Dermis blood vessel endothelial cell (primary cell): ENCODE measurements at places on chromosomes 1 and 21. TPM values are rescaled to one million over a fixed set of nuclear protein-coding genes. Genes with fewer than 3 reads are reported as not detected.
A peak's percentile ranks its signal among the peaks of the same experiment; 100 is the strongest.

GRCh38 chr1:172544481-172545104, 11.6 kb downstream of the SUCO start:
- DNase-seq, result no peak

DNA sequence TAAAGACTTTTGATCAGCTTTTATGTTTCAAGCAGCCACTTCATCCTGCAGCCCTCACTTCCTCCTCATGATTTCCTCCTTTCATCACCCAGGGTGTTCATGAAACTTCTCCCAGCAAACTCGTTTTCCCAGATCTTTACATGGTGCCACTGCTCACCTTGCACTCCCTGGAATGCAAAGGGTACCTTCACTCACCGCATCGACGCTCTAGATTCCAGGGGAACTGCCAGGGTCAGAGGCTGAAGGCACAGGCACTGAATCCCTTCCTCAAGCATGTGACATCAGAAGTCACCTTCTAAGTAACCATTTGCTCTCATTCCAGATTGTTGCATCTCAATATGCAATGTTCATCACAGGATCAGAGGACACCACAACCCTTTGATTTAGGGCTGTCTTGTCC, 82.8 kb downstream of the PRKAB2 start:
- DNase-seq, result no peak

- peak; percentile 95 for DNase-seq
Measured at GRCh38 chr1:23168445-23169194, at the start of gene LUZP1. TSS of gene LUZP1 (minus strand) at chr1:23168856.

DNA sequence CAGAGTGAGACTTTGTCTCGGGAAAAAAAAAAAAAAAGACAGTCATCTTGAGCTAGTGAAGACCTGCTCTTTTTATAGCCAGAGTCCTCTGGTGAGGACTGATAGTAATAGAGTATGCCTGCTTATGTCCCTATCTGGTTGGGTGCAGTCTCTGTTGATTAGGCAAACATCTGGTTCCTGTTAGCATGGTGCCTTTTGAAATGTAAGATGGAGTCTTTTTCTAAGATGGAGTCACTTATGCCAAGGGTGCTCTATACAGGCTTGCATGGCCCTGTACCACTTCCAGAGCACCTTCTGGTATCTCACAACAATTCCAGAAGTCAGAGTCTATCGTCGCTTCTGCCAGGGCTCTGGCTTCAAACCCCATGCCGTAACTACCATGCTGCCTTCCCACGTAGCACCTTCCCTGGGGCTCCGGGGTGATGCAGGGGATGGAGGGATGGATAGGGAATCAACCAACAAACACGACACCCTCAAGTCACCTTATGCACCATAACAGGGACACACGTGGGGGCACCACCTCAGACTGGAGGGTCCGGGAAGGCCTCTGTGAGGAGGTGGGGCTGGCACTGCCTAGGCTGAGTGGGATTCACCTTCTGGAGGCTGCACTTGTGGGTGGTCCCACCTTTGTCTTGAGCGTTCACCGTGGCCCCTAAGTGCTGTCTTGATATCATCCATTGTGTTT, 11.6 kb upstream of the PADI6 start:
- DNase-seq, result no peak

DNA sequence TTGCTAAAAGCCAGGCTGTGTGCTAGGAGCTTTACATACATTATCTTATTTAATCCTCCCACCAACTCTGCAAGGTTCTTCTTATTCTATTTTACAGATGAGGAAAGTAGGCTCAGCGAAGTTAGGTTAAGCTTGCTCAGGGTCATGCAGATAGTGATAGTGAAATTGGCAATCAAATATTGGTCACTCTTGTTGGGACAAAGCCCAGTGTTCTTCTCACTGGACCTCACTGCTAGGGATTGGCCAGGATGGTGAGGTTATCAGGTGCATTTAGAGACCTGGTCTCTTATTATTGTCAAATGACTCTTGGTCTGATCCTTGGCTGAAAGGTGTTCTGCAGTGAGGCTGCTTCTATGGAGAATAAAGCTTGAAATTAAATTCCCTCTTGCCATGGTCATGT, 145.1 kb downstream of the CNIH3 start:
- no peak for DNase-seq

GRCh38 chr1:160163615-160164014, 12.2 kb downstream of the ATP1A4 start:
- no peak for DNase-seq

OR6K3 gene
- total RNA-seq, result not detected in 2 replicates
